ENCODE measurements at places on chromosomes 6 and 20.

DNA sequence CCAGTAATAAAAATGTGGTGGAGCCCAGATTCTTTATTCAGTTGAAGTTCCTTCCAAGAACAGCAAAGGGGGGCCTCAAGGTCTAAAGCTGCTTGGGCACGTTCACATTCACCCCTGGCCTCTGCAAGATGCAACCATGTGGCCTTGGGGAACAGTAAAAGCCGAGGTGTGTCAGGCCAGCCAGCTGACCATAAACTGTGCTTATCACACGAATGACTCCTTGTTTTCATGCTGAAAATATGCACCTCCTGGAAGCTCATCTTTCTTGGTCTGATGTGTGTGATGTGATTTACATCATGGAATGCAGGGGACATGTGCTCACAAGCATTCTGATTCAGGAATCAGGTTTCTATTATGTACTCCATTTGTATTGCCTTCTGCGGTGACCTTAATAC, 211.6 kb upstream of the MARCKS start:
- no peak for DNase-seq

GRCh38 chr6:43494766-43495165, 15.4 kb downstream of the LRRC73 start:
- no peak for DNase-seq

DNA sequence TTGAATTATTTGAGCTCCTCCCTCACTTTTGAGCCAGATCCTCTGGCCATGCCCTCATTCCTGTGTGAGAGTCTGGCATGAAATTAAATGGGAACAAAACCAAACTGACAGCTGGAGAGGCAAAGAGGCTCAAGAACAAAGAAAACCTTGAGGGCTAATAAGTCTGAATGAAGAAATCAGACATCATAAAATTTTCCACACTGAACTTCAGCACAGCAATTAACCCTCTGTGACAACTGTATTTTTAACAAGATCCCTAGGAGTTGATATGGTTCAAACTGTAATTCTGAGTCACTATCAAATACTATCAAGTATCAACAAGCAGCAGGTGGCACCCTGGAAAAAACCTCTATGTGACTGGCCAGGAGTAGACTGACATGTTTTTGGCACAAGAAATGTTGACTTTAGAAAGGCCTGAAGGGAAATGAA, 109.4 kb upstream of the EMILIN3 start:
- DNase-seq: peak; percentile 85

- DNase-seq: no peak
These were observed 7.2 kb downstream of the BPIFA2 start for GRCh38 chr20:33175123-33175522.

DNA sequence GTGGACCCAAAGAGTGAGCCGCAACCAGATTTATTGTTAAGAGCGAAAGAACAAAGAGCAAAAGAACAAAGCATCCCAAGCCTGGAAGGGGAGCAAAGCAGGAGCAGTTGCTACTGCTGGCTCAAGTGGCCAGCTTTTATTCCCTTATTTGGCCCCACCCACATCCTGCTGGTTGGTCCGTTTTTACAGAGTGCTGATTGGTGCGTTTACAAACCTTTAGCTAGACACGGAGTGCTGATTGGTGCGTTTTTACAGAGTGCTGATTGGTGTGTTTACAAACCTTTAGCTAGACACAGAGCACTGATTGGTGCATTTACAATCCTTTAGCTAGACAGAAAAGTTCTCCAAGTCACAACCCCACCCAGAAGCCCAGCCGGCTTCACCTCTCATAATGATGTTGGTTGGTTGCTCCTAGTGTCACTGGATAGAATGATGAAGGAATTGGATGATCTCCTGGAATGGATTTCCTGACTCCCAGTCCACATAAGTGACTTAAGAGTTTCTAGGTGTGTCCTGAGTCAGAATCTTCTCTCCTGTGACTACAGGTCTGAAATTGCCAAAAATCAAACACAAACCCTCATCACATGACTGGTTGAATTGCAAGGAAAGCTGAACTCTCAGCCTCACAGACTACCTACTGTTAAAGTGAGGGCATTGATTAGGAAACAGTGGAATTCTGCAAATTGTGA, 52.1 kb upstream of the CAP2 start:
- no peak for DNase-seq

- DNase-seq: no peak
These were observed 180.4 kb upstream of the RIN2 start for GRCh38 chr20:19577692-19578091.

- no peak for DNase-seq
These were observed 55.8 kb upstream of the TAGAP start for GRCh38 chr6:159100395-159101182.

GRCh38 chr20:20275636-20276035, 92.3 kb upstream of the INSM1 start:
- DNase-seq: no peak

GRCh38 chr6:87919416-87919815, 128.2 kb upstream of the SPACA1 start:
- DNase-seq: no peak
